ENCODE measurements at places on chromosomes 2 and 18. TPM values are rescaled to one million over a fixed set of nuclear protein-coding genes. Genes with fewer than 3 reads are reported as not detected.

Gene TMEM247
- total RNA-seq: not detected

Gene EMX1
- not detected for total RNA-seq

Gene TRPM8
- 0.15 TPM for total RNA-seq

Gene MROH2A
- not detected for total RNA-seq

Gene UPP2
- total RNA-seq: 0.60 TPM

Gene RAD51AP2
- total RNA-seq: not detected

DNA sequence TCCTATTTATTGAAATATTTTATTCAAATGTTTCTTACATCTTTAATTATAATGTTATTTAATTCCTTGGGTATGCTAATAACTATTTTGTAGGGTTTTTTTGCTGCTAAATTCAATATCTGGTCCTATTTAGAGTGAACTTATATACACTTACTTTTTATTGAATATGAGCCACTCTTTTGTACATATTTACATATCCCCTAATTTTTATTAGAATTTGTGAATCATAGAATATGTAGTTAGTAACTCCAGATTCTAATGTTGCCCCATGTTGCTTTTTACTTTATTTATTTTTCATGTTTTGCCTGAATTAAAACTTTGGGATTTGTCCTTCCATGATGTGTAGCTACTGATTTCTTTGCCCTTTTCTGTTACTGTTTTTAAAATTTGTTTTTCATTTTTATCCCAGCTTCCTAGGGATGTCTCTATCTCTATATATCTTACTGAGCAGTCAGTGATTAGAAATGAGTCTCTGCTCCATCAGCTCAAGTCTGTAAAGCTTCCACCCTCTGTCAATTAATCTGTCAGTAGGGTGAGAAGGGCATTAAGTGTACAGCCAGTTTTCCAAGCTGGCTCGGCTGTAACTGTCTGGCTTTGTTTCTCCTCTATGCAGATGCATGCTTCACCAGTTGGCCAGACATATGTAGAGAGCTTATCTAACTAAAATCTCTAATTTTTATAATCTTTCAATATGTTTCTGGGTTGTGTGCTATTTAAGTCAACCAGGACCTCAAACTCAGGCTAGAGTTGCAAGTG lies 256.9 kb downstream of the CDH19 start:
- DNase-seq: no peak

GRCh38 chr2:3476321-3476984 lies 42.9 kb downstream of the ADI1 start:
- peak; percentile 72 for DNase-seq

DNA sequence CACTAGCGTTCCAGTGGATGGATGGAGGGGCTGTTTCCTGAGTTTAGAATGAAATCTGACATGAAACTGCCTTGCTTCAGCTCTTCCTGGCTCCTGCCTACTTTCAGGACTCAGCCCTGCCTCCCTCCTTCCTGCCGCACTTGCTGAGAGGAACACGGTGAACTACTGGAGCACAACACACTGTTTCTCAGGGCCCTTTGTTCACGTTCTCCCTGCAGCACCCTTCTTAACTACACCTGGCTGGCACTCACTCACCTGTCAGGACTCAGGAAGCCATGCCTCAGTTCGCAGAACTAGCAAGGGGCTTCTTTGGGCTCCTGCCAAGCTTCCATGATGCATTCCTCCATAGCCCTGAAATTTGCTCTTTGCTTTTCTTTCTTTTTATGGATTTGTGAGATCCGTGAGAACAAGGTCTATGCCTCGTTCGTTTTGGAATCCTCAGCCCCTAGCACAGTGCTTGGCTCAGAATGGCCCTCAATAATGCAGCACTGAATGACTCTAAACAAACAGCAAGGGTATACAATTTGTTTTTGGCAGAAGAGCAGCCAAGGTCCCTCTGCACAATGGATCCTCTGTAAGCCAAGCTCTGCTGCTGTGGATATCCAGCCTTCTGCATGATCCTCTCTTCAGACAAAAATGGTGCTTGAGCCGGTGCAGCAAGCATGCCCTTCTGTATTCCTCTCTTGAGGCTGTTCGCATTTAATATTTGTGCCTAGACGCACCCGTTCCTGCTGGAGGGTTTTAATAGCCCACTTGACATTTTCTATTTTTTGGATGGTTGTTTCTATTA lies 357.0 kb downstream of the TSN start:
- DNase-seq: no peak

GRCh38 chr2:218310853-218311540 lies 18.7 kb upstream of the TMBIM1 start:
- no peak for DNase-seq

DNA sequence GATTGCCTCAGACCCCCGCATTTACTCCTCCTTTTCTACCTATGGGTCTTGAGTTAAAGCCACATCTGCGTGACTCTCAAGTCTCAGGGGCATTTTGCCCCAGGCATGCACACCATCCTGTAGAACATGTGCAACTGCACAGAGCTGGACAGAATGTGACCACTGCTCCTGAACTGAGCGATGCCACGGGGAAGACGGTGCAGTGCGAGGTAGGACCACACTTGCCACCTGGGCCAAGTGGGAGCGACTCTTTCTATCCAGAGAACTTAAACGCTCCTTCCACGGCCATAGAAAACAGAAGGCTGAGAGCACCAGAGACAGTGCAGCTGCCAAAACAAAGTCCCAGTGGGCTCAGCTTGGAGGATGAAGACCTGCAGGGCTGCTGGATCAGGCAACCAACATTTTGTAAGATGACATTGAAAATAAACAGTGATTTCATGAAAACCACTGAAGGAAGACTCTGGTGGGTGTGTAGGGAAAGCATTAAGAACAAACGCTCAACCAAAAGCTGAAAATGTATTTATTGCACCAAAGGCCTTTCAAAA lies 149.0 kb upstream of the HDAC4 start:
- DNase-seq: no peak

DNA sequence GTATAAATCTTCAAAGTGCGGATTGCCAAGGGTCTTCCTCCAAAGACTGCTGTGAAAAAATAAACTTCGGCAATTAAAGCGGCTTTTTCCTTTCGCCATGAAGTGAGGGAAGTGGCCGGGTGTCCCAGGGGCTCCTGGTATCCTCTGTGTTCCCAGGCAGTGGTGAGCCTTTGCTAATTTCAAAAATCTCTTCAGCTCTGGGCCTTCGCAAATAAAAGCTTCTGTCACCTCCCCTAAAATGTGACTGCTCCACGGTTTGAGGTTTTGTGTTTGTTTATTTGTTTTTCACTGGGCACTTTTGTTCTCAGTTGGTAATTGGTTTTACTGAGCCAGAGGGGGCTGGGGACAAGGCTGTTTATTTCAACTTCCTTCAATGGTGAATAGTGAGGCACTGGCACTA lies 270.1 kb upstream of the POU3F3 start:
- DNase-seq: no peak

- DNase-seq: no peak
Measured at GRCh38 chr2:109410039-109410815, 203.5 kb downstream of the SEPTIN10 start.

DNA sequence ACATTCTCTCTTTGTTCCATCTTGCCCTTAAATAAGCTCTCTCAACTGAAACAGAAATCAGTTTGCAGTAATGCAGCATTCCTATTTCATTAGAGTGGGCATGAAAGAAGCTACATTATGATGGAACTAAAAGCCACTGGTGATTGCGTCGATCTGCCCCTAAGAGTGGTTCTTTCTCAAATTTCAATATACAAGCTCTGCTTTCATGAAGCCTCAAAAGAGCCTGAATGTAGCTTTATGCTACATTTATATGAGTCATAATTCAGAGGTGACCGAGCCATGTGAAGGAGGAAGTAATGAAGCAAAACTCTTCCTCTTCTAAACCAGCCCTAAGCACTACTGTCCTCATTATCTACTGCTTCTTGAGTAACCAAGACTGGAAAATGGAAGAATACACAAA lies 64.8 kb upstream of the CYTIP start:
- DNase-seq: no peak

DNA sequence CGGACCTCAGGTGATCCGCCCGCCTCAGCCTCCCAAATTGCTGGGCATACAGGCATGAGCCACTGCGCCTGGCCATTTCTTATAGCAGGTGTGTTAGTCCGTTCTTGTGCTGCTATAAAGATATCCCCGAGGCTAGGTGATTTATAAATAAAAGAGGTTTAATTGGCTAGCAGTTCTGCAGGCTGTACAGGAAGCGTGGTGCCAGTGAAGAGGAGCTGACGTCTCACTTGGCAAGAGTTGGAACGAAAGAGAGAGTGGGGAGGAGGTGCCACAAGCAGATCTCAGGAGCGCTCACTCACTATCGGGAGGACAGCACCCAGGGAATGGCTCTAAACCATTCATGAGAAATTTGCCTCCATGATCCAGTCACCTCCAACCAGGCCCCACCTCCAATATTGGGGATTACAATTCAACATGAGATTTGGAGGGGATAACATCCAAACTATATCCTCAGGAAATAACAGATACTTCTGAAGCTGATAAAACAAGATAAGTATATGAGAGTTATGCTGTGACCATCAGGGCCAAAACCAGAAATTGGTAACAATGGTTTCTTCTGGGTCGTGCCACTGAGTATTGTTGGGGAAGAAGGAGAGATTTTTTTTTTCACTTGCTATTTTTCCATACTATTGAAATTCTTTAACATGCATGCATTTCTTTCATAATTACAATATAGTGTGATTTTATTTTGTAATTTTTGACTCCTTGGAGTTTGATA lies 7.4 kb upstream of the RMC1 start:
- no peak for DNase-seq

DNA sequence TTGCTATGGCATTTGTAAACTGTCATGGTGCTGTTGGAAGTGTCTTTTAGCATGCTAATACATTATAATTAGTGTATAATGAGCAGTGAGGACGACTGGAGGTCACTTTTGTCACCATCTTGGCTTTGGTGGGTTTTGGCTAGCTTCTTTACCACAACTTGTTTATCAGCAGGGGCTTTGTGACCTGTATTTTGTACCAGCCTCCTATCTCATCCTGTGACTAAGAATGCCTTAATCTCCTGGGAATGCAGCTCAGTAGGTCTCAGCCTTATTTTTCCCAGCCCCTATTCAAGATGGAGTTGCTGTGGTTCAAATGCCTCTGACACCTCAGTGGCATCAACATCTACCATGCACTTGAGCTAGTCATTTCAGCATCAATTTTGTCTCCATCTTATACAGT lies 29.7 kb downstream of the LYPD6 start:
- DNase-seq: no peak

- DNase-seq: no peak
Measured at GRCh38 chr2:169715379-169716237, 18.0 kb upstream of the KLHL23 start.

GRCh38 chr2:7403092-7403775 lies 486.0 kb downstream of the RNF144A start:
- DNase-seq: no peak

- no peak for DNase-seq
Measured at GRCh38 chr18:10320791-10321190, 133.6 kb upstream of the APCDD1 start.

DNA sequence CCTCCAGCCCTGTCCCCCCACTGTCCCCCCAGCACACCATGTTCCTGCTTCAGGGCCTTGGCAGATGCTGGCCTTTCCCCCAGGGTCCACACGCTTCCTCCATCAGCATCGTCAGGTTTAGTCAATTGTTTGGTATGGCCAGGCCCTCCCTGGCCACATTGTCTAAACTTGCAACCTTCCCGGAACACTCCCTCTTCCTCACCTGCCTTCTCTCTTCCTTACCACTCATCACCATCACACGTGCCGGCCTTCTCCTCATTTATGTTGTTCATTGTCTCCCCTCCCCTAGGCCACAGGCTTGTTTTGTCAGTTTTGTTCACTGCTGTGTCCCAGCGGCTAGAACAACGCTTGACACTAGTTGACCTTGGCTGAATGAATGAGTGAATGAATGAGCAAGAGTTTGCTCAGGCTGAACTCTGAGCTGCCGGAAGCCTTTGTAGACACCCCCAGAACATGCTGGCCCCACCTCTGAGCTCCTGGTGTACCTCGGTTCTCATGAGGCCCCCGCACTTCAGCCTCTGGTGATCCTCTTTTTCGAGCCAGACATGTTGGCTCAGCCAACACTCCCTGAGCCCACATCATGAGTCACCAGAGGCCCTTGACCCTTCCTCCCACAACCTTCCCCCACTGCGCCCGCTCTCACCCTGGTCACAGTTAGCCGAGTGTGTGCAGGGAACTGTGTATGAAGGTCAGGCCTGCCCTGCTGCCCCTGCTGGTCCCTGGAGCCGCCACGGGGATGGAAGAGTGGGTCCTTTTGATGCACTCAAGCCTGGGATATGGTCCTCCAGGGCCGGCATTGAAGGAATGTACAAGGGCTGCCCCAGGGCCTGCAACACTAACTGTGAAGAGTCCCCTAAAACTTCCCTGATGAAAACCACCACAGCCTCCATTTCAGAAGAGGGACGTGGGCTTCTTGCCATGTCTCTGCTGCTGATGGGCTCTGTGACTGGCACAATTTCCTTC lies 57.5 kb downstream of the HS1BP3 start:
- DNase-seq: peak; percentile 88

GRCh38 chr2:137963535-137964065 lies 673 bp upstream of the HNMT start:
- DNase-seq: no peak

- DNase-seq: no peak
Measured at GRCh38 chr2:65358678-65359400, 73.6 kb downstream of the SPRED2 start.

DNA sequence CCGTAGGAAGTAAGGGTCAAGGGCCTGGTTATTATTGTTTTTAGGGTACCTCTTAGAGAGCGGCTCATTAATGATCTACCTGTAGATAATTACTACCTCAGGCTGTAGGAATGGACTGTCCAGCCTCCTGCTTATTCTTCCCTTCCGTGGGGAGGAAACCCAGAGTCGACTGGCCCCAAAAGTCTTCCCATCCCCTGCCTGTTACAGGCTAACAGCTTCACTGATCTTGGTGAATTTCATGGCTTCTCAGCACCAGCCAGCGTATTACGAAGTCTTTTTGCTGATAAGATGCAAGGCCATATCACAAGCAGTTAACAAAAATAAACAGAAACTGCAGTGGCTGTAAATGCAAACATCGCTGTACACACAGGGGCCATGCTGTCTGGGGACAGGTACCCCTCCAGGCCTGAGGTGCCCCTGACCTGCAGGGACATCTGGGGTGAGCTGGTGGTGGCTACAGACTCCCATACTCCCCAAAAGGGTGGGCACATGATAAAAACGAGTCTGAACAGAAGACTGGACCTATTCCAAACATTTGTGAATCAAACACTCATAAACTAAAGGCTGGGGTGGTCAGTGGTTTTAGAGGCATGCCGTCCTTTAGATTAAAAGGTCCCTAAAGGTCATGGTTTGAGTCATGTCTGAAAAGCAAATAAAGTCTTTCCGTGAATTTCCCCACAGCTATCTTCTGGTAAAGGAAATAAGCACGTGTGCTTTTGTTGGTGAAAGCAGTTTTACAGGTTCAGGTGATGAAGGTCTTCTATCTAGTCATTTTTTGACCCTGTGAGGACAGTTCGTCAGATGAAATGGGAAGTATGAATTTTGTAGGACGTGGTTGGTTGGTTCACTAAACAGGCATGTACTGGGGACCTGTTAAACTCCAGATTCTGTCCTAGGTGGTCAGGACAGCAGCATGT lies 36.7 kb downstream of the TTC39C start:
- no peak for DNase-seq

GRCh38 chr18:47507651-47508050 lies 256.2 kb upstream of the SKOR2 start:
- DNase-seq: no peak

GRCh38 chr2:126883666-126884040 lies 15.0 kb upstream of the TEX51 start:
- DNase-seq: peak; percentile 43

- no peak for DNase-seq
Measured at GRCh38 chr2:224041554-224041953, 2.5 kb upstream of the SERPINE2 start.

GRCh38 chr2:177721818-177722567 lies 329.4 kb downstream of the AGPS start:
- no peak for DNase-seq
